Hair follicular keratinocyte (primary cell): ENCODE measurements at places on chromosomes 3 and 15. TPM values are rescaled to one million over a fixed set of nuclear protein-coding genes. Genes with fewer than 3 reads are reported as not detected.

Gene LTF
- total RNA-seq, result not detected in 2 replicates

Gene SLC6A11
- total RNA-seq, result 6.7 and 16.0 TPM in 2 replicates

Gene ARPC4
- 174 and 226 TPM in 2 replicates for total RNA-seq

Gene NPAP1
- total RNA-seq, result not detected in 2 replicates

Gene GCNT3
- 0.16 TPM in 1 of 2 replicates, not detected in the other for total RNA-seq

Gene SLC22A14
- not detected in 2 replicates for total RNA-seq

Gene KLF15
- not detected in 2 replicates for total RNA-seq

Gene ARIH2
- total RNA-seq, result 51.1 and 69.0 TPM in 2 replicates

Gene TWF2
- 149 and 181 TPM in 2 replicates for total RNA-seq

Gene SERPINI2
- total RNA-seq, result not detected in 2 replicates

Gene TTLL13
- 0.08 and 0.11 TPM in 2 replicates for total RNA-seq

Gene SLC2A2
- not detected in 2 replicates for total RNA-seq

Gene RLBP1
- total RNA-seq, result not detected in 2 replicates

Gene ACVR2B
- total RNA-seq, result 1.1 and 3.2 TPM in 2 replicates

Gene CA12
- 67.4 and 107 TPM in 2 replicates for total RNA-seq

Gene C2CD4A
- not detected in 2 replicates for total RNA-seq
